ENCODE measurements at places on chromosomes 5 and 9.

DNA sequence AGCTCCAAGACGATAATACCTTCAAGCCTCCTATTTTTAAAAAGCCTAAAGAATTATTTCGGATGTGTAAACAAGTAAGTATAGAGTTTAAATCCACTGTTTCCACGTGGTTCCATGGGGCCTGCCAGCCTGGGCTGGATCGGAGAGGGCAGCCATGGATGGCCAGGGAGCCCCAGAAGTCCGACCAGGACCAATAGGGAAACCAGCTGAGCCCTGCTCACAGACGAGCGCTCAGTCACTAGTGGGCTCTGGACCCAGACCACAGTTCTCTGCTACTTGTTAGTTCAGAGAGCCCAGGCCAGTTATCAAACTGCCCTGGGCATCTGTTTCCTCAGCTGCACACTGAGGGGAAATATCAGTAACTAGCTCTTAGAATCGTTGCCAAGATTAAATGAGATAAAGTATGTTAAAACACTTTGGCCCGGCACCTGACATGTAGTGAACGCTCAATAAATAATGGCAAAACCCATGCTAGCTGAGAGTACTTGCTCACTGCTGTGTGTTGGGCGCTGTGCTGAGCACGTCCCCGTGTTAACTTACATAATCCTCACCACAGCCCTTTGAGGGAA, 124.8 kb downstream of the RGS3 start:
- no peak for DNase-seq

- no peak for DNase-seq
Measured at GRCh38 chr9:126616521-126616976, 2.8 kb downstream of the LMX1B start.

- no peak for DNase-seq
Measured at GRCh38 chr9:69260161-69260560, 64.9 kb upstream of the ENTREP1 start.

DNA sequence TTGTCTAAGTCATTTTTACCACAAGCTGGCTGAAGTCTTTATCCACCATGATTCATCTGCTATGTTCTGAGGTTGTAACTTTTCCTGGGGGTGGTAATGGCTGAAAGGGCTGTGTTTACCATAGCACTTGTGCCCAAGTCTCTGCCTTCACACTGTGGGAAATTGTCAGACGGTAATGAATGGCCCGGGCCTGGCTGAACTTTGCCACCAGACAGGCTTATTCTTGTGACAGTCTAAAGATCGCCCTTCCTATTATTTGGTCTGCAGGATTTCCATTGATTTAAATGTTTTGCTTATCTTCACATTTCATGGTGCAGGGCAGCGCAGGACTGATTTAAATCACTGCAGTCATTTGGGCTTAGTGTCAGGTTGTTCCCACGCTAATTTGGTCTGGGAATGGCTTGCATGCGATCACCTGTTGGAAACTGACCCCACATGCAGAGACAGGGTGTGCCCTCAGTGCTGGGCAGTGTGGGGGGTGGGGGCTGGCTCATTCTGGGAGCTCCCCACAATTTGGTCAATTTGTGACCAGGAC, 109.3 kb upstream of the ICE1 start:
- DNase-seq, result no peak

DNA sequence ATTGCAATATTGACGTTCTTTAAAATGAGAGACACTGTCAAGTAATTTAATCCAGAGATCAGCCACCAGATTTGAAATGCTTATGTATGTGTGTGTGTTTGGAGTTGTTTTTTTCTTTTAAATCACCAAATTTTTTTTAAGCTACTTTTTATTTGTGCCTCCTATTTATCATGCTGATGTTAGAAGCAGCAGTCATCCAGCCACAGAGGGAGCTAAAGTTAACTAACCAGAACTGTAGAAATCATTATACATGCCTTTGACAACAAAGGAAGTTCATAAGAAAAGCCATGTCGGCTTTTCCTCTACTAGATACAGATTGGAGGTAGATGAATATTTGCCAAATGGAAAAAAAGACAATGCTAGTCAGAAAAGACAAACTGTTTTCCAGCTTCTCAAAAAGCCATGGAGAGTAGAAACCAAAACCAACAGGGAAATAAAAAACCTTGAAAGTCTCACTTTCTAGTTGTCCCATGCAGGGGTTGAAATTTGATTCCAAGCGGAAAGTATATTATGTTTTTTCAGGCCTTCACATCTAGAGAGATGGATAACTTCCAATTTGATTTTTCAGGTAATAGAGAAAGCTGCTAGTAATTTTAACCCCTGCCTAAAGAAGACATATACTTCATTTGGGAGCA, 4.5 kb downstream of the PURA start:
- peak; percentile 28 for DNase-seq

DNA sequence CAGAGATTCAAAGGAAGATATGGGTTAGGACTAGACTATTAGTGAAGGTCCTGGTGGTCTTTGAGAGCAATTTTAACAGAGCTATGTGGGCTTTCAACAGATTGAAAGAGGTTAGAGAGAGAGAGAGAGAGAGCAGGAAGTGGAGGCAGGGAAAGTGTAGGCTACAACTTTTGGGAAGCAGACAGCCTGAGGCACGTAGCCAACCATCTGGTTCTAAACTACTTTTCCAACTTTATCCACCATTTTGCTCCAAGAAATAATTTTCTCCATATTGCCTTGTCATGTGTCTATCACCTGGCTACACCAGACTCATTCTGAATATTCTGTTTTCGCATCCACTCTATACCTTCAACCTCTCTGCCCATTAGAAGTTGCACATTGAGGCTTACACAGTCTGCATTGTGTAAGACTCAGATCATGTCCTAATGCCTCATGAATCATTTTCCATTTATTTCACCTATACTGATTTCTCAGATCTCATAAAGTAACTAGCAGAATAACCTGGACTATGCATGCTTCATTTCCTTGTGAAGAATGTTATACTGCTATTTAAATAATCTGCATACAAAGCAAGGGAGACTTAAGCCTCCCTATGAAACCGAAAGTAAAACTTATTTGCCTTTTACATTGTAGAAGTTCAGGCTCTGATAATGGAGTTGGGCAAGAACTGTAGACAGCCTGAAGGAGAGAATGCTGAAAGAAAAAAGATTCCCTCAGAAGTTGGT, 235.6 kb downstream of the ELAVL2 start:
- DNase-seq, result no peak

DNA sequence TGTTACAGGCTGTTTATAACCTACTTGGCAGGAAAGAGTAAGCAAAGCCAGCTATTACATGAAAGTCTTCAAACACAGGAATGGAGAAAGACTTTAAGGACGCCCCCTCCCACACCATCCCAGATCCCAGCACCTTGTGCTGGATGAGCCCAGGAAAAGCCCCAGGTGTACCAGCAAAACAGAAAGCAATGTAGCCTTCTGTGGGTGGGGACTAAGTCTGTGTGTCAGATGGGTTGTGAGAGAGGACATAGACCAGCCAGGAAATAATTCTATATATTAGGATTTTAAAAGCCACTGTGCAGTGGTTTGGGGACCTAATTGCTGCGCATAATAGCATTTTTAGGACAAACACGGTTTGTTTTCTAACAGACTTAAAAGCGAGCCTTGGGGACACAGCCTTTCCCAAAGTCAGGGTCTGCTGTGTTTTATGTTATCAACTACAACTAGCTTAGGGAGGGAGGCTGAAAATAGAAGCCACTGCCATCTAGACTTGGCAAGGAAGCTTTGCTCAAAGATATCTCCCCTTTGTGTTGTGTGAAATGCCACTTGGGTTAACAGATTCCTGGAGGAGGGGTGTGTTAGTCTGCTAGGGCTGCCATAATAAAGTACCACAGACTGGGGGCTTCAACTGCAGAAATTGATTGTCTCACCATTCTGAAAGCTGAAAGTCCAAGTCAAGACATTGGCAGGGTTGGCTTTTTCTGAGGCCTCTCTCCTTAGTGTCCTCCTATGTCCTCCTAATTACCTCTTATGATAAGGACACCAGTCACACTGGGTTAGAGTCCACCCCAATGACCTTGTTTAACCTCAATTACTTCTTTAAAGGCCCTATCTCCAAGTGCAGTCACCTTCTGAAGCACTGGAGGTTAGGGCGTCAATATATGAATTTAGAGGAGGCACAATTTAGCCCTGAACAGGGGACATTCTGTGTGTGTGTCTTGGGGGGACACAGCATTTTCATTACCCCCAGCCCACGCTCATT, 17.2 kb upstream of the UBE2QL1 start:
- no peak for DNase-seq

DNA sequence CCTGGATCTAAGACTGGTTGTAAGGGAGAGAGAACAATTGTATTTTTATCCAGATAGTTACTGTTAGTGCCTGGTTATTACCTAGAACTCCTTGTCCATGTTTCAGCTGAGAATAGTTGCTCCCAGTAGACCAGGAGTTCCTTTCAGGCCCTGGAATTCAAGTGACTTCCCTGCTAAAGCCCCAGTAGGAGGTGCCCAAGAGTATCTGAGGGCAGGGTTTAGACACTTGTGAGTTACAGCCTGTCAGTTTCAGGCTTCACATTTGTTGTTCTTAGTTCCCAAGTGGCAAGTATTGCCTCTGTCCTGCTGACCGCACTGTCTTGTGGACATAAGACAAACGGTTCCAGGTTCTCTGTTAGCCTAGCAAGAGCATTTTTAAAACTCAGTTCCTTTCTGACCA, 743.9 kb upstream of the SEMA6A start:
- DNase-seq, result no peak

DNA sequence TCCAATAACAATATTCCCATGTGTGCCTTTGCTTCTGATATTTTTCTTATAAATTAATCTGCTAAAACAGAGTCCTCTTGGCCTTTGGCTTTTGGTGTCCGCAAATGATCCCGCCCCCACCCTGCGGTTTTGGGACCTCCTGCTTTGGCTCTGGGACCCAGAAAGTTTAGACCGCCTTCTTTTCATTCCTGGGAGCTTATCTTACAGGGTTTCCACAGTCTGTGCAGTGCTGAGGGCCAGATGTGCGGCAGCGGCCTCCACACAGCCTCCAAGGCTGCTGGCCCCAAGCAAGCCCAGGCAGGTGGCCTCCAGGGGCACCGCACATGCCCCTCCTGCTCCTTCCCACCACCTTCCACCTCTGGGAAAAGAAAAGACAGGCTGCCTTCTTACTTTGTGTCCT, 191.5 kb downstream of the ERCC6L2 start:
- no peak for DNase-seq

GRCh38 chr5:173781432-173781815, 106.7 kb upstream of the CPEB4 start:
- no peak for DNase-seq

DNA sequence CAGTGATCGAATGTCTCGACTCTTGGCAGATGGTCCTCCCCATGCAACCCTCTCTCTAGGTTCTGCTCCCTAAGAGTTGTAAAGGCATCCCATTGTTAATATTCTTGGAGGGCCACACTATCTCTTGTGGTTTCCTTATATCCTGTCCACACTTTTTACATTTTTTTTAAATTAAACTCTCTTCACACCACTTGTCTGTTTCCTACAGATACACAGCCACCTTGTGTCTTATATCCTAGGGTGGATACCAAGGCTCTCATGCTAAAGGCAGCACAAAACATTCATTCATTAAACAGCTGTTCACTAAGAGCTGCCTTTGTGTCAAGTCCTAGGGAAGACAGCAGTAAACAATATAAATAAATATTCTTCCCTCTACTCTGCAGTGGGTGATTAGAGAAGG, 60.5 kb upstream of the SHISAL2B start:
- no peak for DNase-seq

DNA sequence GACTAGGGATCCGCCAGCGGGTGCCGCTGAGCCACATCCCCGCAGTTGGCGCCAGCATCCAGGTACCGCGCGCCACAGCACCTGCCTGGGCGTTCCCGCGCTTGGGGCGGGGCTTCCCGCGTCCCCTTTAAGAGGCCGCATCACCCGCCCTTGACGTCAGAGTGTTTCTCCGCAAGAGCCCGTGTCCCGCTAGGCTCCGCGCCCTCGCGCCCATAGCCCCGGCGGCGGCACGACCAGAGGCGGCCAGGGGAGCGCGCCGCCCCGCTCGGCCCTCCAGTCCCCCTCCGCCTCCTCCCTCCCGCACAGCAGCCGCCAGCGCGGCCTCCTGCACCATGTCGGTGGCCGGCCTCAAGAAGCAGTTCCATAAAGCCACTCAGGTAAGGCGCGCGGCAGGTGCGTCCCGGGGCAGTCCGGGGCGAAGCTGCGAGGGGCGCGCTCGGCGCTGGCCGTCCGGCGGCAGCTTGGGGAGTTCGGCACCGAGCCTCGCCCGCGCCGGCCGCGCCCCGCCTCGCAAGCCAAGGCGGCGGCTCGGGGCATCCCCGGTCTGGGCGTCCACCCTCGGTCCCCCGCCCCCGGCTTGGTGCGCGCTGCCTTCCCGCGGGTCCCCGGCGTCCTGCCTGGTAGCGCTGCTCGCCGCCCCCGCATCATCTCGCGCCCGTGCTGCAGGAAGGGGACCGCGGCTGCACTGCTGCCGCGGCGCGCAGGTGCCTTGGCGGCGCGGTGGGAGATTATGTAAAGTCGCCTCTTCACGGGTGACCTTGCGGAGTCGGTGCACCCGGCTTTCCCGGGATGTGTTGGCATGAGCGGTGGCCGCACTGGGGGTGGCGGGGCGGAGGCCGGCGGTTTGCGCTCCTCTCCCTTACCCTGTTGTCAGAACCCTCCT, at the start of gene SH3GL2:
Gene SH3GL2 (plus strand): TSS at position 156 of the 883 bp plus-strand sequence.
- DNase-seq, result peak; percentile 53

GRCh38 chr5:107359033-107359915, 311.5 kb downstream of the EFNA5 start:
- no peak for DNase-seq

DNA sequence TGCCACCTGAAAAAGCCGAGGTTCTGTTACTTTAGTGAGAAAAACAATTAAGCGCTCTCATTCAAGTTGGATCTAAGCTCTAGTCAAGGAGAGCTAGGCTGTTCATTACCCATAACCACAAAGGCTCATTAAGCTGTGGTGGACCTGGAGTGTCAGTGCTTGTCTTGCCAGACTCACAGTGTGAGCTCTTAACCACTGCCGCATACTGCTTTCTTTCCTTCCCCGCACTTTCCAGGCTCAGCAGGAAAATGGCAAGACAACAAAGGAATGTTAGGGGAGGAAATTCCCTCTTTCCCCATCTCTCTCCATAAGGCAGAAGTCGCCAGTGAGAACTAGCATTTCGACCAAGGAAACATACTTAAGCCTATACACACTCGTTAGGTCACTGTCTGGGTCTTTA, 467.3 kb downstream of the ENC1 start:
- DNase-seq, result no peak

GRCh38 chr5:58407042-58407719, 52.7 kb downstream of the PLK2 start:
- DNase-seq, result no peak

DNA sequence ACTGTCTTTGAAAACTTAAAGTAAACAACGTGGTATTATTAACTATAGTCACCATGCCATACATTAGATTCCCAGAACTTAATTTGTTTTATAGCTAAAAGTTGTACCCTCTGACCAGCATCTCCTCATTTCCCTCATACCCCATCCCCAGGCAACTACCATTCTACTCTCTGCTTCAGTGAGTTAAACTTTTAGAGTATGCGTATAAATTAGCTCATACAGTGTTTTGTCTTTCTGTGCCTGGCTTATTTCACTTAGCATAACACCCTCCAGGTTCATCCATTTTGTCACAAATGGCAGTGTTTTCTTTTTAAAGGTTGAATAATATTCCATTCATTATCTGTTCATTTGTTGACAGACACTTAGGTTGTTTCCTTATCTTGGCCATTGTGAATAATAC, 14.2 kb downstream of the COMMD10 start:
- no peak for DNase-seq
